ENCODE measurements at places on chromosomes 2 and 18.

GRCh38 chr2:23460228-23460627 is 75.2 kb downstream of the KLHL29 start:
- peak; percentile 24 for DNase-seq

DNA sequence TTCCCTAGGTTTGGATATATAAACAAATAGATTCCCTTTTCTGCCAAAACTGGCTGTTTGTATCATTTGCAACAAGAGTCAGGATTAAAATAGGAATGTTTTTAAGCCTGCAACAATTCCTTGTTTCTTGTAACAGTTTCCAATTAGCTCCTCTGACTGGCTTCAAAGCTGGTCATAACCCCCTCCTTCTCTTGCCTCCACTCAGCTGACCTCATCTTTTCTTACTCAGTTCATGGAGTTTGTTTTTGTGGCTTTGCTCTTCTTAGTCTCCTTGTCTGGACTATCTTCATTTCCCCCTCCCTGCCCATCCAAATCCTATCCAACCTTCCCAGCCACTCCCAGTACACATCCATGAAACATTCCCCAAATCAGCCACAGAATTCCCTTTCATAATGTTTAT is 14.3 kb upstream of the RAPH1 start:
- DNase-seq: no peak

- no peak for DNase-seq
Observed at GRCh38 chr2:230503798-230504197, 87.8 kb downstream of the SP100 start.

DNA sequence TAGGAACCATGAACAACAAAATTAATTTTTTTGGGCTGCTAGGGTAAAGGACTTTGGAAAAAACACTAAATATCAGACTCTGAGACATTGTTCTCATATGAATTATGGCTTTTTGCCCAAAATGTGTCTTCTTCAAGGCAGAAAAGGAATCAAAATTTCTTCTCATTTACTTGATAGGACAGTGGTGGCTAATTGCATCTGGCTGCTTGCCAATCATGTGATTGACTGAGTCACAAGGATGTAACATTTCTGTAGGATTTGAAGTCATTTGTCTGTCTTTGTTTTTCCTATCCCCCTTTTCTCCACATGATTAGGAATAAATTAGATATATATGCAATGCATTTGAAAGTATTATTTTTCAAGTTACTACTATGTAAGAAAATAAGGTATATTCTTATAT is 130.2 kb downstream of the SLC4A10 start:
- DNase-seq: no peak

- DNase-seq: no peak
Observed at GRCh38 chr18:50796495-50796894, 23.3 kb downstream of the MRO start.

Data from Panc1 (cell line).